ENCODE measurements at places on chromosomes 4 and X. TPM values are rescaled to one million over a fixed set of nuclear protein-coding genes. Genes with fewer than 3 reads are reported as not detected.

Gene TRIM75
- not detected for total RNA-seq

Gene HAUS7
- total RNA-seq: 22.8 TPM

Gene LIMCH1
- total RNA-seq: 206 TPM

Gene GPRASP1
- total RNA-seq: 0.78 TPM

Gene SRPX
- 12.8 TPM for total RNA-seq

Gene ADH6
- total RNA-seq: not detected

Gene CYTL1
- total RNA-seq: not detected

DNA sequence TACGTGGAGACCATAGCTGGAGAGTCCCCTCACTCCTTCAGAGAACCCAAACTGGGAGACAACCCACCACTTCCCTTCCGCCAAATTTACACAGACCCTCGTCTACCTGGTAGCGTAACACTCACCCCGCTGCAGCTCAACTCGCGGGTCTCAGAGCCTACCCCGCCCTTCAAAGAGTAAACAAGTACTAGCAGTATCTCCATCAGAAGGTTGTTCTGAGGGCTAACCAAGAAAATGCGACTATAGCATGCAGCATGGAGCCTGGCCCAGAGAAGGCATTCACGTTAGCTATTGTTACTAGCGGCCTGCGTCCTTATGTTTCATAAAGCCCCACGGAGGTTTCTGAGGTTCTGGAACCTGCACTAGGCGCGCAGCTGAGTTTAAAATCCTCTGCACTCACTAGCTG lies 531 bp upstream of the MANBA start:
- no peak for DNase-seq

DNA sequence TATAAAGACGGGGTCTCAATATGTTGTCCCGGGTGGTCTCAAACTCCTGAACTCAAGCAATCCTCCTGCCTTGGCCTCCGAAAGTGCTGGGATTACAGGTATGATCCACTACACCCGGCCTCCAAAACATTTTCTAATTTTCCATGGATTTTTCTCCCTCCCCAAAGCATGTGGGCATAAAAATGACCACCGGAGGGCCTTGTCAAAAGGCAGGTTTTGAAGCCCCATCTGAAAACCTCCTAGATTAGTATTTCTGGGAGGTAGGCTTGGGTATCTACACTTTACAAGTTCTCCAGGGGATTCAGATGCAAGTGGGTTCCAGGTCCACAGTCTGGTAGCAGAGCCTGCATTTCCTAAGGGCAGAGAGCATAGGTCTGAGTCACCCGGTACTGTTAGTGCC lies 1.4 kb upstream of the GPR173 start:
- DNase-seq: peak; percentile 2

- no peak for DNase-seq
Measured at GRCh38 chrX:140710710-140711109, 1.2 kb downstream of the LINC00632 start.

DNA sequence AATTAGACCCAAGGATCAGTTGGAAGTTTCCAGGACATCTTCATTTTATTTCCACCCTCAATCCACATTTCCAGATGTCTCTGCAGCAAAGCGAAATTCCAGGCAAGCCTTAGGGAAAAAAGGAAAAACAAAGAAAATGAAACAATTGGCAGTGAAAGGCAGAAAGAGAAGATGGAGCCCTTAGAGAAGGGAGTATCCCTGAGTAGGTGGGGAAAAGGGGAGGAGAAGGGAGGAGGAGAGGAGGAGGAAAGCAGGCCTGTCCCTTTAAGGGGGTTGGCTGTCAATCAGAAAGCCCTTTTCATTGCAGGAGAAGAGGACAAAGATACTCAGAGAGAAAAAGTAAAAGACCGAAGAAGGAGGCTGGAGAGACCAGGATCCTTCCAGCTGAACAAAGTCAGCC lies at the start of gene PLP1:
Gene PLP1 (plus strand): TSS at position 295 of the 400 bp plus-strand sequence. CDS start 156 bp downstream, outside the sequence.
- no peak for DNase-seq

- DNase-seq: no peak
Measured at GRCh38 chr4:74638689-74639088, 155.6 kb downstream of the BTC start.

DNA sequence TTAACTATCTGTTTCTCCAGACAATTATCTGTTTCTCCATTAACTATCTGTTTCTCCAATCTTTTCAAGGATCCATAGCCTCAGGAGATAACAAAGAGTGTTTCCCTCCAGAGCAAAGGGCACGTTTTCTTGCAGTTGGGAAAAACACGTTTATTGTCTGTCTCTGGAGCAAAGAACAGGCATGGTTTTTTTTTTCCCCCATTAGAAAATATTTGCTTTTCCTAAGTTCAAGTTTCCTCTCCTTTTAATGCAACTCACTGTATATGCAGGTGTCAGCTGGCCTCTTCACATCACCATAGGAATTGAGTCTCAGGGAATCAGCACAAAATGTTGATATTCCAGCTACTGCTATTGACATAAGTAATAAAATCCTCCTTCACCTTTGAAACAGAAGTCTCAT lies 984.4 kb downstream of the RAB28 start:
- no peak for DNase-seq

GRCh38 chrX:19776753-19777152 lies 110.6 kb downstream of the SH3KBP1 start:
- DNase-seq: no peak

GRCh38 chr4:151152028-151152427 lies 52.6 kb downstream of the RPS3A start:
- DNase-seq: no peak
